Activated effector memory CD4-positive, alpha-beta T cell treated with Interleukin-2 at 50 U/mL for 16 hours (primary cell): ENCODE measurements at places on chromosomes 6 and 20.

DNA sequence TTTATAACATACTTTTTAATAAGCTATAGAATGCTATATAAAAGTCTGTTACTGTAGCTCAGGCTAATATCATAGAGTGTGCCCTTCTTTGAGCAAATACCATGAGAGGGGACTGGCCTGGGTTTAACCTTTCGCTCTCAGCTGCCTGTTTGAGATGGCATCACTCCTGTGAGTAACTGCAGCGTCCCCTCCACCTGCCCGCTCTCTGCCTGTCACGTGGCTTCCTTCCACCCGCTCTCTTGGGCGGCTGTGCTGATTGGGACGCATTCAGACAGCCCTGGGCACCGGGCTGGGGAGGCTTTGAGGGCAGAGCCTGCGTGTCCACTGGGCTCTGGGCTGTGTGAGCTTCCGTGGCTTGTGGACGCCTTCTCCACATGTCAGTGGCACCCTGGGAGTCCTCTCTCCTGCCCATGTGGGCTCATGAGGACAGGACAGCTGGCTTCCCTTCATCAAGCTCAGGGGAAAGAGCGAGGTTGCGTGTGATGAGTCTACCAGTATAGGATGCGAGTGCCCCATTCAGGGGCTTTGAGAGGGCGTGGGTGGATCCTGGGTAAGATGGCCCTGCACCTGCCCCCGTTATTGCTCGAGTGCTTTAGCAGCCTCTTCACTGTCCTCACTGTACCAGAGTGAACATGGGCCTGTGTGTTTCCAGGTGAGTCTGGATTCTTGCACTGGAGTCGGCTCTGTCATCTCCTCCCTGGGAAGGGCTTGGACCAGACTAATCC is 10.7 kb upstream of the C20orf204 start:
- DNase-seq = no peak

GRCh38 chr6:84457276-84457675 is 229.8 kb upstream of the CEP162 start:
- no peak for DNase-seq

GRCh38 chr6:160974304-160974771 is 17.2 kb upstream of the MAP3K4 start:
- no peak for DNase-seq

- no peak for DNase-seq
Measured at GRCh38 chr6:167712731-167713475, 113.8 kb upstream of the AFDN start.

- DNase-seq = no peak
Measured at GRCh38 chr20:9160331-9160730, 91.4 kb downstream of the PLCB4 start.

GRCh38 chr6:126337323-126337722 is 2.6 kb upstream of the CENPW start:
- DNase-seq = no peak

DNA sequence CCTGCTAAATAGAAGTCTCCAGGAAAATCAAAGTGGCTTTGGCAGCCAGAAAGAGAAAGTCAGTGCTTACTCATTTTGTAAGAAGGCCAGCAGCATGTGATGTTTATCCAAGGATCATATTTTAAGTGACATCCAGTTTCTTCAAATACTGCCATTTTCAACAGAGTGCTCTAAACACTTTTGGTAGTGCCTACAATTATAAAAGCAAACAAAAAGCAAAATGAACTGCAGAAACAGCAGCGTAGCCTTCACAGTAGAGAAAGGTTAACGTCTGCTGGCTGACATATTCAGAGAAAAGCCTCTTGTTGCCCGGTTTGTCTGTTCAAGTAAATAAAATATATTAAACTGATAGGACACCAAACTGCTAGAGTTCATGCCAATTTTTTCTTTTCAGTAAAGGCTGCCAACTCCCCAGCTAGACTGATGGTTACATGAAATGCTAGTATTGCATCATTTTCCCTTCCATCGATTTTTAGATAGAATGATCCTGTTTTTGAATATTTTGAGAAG is 705.7 kb upstream of the SLC35B3 start:
- DNase-seq = no peak

- DNase-seq = no peak
Measured at GRCh38 chr20:13256606-13257005, 35.5 kb downstream of the ISM1 start.

DNA sequence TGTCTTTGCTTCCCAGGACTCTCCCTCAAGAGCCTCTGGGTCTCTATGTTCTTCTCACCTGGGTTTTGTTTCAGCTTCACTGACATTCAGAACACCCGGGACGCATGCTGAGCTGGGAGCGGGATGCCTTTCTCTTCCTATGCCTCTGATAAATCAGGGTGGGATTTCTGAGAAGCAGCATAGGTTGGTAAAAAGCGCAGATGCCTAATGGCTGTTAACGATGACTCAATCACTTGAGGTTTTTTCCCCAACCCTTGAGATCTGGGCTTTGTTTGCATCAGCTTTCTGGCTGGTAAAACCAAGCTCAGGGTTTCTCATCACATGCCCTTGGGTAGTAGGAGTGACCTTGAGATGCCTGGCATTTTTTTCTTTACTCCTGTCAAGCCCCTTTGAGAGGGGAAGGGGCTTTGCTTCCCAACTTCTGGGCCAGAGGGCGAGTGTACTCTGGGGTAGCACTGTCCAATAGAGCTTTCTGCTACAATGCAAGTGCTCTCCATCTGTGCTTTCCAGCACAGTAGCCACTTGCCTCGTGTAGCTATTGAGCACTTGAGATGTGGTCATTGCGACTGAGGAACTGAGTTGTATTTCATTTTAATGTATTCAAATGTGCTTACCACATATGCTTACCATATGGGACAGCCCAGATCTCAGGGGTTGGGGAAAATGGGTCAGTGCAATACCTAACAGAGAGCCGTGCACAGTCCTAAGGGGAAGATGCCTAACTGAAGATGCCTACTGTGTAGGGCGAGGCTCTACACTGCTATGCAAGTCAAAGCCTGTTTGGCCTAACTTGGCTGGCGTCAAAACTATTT is 69.1 kb downstream of the PPP1R14C start:
- DNase-seq = no peak
